ENCODE measurements at places on chromosomes 6 and 20.

GRCh38 chr6:131754715-131755567 is 44.1 kb upstream of the CTAGE9 start:
- DNase-seq, result no peak

DNA sequence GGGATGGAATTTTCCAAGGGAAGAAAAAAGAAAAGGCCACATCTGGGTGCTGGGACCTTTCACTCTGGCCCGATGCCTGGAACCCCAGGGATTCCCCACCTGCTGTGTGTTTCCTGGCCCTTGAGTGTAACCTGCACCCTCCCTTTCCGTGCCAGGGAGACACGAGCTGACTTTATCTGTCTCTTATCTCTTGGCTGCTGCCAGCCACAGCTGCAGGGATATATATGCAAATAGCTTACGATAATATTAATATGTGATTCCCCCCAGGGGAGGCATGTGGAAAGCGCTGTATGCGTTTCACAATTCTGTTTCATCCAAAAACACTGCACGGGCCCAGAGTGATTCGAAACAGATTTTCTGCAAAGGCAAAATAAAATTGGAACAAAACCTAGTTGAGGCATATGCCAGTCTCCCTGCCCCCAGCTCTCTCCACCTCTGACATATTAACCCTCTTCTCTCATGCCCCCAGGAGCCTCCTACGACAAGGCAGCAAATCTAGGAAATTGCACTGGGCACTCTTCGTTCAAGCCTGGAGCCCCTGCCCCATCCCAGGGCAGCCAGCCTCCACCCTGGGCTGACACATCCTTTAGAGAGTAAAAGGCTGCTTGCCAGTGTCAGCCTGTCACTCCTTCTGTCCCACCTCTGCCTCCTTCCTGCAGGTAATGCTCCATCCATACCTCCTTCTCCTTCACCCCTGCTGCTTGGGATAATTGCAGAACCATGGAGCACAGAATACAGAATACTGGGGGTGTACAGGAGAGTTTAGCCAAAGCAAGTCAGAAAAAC is 1.3 kb downstream of the RIPOR3 start:
- DNase-seq, result peak; percentile 37

GRCh38 chr20:14422892-14423291 is 85.5 kb upstream of the FLRT3 start:
- no peak for DNase-seq

DNA sequence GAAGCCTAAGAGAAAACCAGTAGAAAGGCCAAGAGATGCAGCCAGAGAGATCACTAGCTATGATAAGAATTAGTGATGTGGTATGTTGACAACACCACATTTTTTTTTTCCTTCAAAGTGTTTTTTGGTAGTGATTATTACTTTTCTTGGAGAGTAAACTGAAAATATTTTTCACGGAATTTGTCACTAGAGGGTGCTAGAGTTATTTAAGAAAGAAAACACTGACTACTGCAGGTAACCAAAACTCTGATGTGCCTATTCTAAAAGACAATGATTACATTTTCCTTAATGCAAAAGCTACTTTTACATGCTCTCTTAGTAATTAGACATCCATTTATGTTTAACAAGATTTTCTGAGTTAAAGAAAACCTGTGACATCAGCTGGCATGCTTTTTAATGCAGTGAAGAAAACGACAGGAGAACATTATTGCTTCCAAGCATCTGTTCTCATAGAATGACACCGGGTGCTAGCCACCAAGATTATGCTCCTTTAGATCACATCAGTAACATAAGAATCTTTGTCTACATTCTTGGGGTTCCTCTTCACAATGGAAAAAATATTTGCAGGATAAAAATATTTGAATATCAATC is 28.8 kb downstream of the RWDD2A start:
- DNase-seq, result peak; percentile 79

DNA sequence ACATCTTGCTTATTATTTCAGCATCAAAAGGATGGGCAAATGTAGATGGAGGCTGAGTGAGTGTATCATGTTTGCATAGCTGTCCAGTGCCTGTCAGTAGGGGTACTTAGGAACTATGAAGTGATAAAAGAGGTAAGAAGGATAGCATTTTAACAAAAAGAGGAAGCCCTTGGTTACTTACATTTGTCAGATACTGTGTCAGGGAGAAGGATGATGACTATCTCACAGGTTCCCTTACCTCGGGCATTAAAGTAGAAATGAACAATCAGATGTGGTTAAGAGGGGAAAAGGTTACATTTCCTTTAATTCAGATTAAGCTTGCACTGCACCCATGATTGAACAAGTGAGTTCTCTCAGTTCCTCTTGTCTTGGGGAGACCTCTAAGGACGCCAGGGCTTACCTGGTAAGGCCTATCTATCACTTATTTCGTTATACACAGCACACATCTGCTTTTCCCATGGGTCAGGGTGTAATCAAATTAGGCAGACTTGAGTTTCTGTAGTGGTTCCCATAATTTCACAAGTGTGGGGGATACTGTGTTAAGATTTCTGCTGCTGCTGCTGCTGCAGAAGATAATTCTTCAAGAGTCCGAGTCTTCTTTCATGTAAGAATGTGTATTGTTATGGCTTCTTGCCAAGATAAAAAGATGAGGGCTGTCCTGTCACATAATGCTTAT is 4.5 kb downstream of the FOXO3 start:
- DNase-seq, result no peak

- DNase-seq, result no peak
Measured at GRCh38 chr20:32972181-32973076, 31.8 kb downstream of the SUN5 start.

GRCh38 chr6:99611148-99611547 is 4.5 kb downstream of the PRDM13 start:
- DNase-seq, result no peak

- no peak for DNase-seq
Measured at GRCh38 chr6:4912559-4912958, 91.3 kb downstream of the RPP40 start.

GRCh38 chr6:13877051-13877450 is 47.7 kb upstream of the RNF182 start:
- no peak for DNase-seq

DNA sequence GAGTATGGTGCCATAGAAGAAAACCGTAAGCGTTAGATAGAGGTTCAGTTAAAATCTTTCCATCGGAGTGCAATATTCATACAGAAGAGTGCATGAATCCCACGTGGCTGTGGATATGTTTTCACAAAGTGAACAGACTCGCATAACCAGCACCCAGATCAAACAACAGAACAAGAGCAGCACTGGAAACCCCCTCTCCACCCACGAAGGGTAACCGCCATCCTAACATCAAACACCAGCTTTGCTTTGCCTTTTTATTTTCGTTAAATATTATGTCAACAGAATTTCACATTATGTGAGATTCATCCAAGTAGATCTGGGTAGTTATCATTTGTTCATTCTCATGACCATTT is 4.7 kb downstream of the GTSF1L start:
- DNase-seq, result no peak

DNA sequence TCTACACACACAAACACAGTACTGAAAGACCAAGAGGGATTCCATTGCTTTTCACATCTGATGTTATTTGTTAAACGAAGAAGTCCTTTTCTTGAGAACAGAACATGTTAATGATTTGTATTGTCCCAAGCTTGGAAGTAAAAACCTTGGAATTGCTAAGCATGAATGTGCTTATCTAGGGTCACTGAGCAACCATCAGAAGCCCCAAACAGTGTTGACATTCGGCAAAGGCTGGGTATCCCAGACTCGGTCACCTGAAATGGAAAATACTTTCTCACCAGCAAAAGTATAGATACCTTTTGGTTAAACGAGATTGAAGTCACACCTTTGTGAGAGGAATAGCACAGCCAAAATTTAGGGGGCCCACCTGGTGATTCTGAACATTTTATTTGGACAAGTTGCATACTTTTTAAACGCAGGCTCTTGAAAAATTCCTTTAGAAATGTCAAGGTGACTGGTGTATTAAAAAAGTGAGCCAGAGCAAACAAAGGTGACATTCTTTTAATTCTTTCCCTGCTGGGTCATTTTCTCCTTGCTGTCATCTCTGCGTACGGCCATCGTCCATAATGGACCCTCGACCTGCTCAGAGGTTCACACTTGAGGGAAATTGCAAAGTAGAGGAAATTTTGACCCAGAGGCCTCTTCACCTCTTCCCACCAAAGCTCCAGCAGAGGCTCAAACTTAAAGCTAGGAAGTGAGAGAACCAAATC is 95.8 kb upstream of the FOXA2 start:
- no peak for DNase-seq

GRCh38 chr20:31823360-31824124 is 4.4 kb downstream of the MYLK2 start:
- DNase-seq, result no peak

DNA sequence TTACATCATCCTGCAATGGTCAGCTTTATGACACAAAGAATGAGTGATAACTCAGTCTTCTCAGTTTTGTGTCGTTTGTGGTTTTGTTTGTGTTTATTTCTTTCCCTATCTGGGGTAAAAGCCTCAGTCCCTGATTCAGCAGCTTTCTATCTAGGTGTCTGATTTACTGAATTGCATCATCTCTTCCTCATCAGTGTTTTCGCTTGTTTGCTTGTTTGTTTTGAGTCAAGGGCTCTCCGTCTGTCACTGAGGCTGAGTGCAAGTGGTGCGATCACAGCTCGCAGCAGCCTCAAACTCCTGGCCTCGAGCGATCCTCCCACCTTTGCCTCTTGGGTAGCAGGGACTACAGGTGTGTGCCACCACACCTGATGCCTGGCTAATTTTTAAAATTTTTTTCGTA is 548.9 kb downstream of the PRKN start:
- no peak for DNase-seq

DNA sequence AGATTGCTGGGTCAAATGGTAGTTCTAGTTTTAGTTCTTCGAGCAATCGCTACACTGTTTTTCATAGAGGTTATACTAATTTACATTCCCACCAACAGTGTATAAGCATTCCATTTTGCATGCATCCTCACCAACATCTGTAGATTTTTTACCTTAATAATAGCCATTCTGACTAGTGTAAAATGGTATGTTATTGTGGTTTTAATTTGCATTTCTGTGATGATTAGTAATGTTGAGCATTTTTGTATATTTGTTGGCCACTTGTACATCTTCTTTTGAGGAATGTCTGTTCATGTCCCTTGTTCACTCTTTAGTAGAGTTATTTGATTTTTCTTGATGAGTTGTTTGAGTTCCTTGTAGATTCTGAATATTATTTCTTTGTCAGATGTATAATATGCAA is 236.2 kb downstream of the GRM1 start:
- DNase-seq, result no peak

Data from NCI-H524 (cell line).